Stimulated activated CD4-positive, alpha-beta T cell treated with anti-CD3 and anti-CD28 coated beads, Interleukin-1b, Interleukin-23, amount 100 ng/mL, for 24 hours (primary cell): ENCODE measurements at places on chromosomes 2 and 18.

DNA sequence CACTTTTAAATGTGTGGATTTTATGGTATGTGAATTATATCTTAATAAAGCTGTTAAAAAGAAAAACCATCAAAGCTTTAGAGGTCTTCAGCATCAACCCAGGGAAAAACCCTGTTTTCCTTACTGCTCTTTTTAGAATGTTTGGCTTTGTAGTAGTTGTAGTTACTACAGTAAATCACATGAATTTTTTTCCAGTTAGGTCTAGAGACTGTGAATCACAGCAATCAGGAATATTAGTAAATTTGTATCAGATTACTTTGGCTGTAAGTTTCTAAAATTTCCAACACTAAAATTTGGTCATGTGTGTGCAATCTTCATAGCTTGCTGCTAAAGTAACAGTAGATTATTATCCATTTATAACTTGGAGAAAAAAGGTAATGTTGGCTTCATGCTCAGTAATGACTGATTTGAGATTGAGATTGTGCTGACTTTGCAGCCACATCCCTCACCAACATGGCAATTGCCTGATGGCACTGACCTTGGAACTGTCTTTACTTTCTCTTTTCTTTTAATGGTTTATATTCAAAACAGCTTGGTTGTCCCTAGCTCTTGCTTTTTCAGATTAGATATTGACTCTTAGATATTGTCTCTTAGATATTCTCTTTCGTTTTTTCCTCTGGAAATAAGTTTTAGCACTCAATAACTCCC lies 41.1 kb downstream of the LCLAT1 start:
- no peak for DNase-seq

GRCh38 chr2:23114299-23114698 lies 270.7 kb upstream of the KLHL29 start:
- DNase-seq: no peak

GRCh38 chr18:21474621-21475020 lies 125.9 kb downstream of the ESCO1 start:
- DNase-seq: no peak

- no peak for DNase-seq
Observed at GRCh38 chr2:187708272-187708671, 154.0 kb upstream of the TFPI start.

DNA sequence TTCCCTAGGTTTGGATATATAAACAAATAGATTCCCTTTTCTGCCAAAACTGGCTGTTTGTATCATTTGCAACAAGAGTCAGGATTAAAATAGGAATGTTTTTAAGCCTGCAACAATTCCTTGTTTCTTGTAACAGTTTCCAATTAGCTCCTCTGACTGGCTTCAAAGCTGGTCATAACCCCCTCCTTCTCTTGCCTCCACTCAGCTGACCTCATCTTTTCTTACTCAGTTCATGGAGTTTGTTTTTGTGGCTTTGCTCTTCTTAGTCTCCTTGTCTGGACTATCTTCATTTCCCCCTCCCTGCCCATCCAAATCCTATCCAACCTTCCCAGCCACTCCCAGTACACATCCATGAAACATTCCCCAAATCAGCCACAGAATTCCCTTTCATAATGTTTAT lies 14.3 kb upstream of the RAPH1 start:
- DNase-seq: no peak

- no peak for DNase-seq
Observed at GRCh38 chr2:234971496-234971895, 19.7 kb downstream of the SH3BP4 start.
